ENCODE measurements at places on chromosomes 2 and 18.
A peak's percentile ranks its signal among the peaks of the same experiment; 100 is the strongest.

DNA sequence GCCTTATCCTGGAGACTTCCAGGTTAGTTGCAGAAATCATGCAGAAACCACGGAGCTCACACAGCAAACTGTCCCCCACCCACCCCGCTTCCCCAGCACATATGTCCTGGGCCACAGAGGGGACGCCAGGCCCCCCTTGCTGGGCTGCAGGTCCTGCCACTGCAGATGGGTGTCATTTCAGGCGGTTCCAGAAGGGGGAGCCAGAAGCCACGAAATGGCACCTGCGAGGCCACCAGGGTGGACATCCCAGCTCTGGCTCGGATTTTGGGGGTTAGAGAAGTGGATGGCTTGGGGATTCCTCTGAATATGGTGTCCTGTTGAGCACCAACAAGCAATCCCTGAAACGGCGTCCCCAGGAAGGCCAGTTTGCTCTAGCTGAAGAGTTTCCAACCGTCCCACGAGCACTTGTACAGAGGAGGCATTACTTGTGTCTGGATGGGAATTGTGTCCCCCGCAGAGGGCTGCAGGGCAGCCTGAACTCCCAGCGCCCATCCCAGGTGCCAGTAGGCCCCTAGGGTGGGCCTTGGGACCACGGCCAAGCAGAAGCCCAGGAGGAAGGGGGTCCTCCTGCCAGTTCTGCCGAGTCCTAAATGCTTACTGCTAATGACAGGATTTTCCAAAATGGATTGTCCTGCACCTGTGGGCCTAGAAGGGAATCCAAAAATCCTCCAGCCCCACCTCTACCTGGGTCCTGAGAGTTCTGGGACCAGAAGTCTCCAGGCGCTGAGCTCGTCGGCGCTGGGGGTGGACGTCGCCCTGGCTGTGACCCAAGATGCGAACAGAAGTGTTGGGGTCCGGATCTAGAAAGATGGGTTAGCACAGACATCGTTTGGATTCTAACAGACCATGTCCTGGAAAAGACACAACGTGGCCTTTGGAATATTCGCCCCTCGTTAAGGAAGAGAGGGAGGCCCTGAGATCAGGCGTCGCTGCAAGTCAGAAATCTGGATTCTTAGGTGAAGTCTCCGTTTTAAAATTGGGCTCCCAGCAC is 14.6 kb upstream of the NFATC1 start:
- DNase-seq: peak; percentile 91

DNA sequence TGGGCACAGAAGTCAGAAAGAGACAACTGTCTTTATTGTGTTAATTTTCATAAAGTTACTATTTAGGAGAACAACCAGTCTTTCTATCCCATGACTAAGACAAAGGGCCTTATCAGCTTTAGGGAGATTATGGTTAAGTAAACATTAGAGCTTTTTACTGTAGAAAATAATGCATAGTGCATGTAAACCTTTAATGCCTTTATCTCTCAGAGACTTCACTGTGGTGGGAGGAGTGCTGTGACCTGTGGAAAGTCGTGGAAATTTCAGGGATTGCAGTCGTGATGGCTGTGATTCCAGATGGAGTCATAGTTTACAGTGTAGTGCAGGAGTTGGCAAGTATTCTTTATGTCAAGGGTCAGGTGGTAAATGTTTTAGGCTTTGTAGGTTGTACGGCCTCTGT is 15.8 kb downstream of the ZNF236 start:
- no peak for DNase-seq

- DNase-seq: no peak
These were observed 25.6 kb downstream of the GLI2 start for GRCh38 chr2:120761164-120761861.

- DNase-seq: no peak
These were observed 1.7 kb upstream of the GMPPA start for GRCh38 chr2:219496825-219497494.

DNA sequence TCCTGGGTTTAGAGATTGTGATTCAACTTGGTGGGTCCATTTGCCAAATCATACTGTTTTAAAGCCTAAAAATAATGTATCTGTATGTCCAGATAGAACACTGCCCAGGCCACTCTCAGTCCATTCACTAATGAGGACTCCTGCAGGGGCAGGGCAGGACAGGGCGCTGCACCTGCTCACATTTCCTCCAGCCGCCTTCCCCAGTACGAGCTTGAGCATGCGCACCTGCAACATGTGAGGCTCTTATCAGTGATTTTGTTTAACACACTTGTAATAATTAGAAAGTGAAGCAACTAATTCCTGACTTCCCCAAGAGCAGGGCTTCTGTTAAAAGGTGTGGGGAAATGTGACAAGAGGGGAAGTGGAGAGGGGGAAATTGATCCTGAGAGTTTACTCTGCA is 89.7 kb downstream of the AFF3 start:
- no peak for DNase-seq

DNA sequence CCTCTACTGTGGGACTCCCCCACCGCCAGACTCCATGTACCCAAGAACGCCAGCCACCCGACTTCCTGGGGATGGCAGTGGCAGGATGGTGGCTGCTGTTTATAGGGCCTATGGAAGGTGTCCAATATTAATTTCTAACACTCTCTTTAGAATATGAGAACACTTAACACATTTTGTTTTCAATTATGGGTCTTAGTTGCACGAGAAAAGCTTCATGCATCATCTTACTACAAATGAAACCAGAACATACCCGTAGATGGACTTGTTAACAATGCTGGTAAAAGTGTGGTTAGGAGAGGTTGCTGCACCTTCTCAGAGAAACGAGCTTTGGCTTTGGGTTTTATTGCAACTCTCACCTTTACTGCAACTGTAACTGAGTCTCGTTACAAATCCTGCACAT is 335.6 kb upstream of the ID2 start:
- DNase-seq: no peak

GRCh38 chr2:58110765-58111164 is 64.2 kb downstream of the VRK2 start:
- DNase-seq: no peak

GRCh38 chr2:107811411-107811810 is 15.3 kb upstream of the RGPD4 start:
- no peak for DNase-seq

GRCh38 chr2:61011678-61012077 is 5.8 kb upstream of the PEX13 start:
- DNase-seq: no peak

DNA sequence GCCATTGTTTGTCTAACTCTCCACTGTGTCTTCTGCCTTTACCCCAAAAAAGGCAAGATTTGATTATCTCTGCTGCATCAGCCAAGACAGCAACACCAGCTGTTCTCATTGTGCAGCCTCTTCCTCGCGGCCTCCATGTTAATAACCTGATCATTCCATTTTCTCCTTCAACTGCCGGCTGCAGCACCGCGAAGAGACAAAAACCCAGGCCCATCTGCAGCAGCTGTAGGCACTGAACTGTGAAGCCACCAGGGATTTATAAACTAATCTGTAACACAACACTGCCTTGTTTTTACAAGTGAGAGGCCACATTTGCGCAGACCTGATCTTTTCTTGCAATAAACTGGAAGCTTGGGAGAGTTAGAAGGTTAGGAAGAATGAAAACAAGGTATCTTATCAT is 147.8 kb downstream of the SATB2 start:
- DNase-seq: no peak

DNA sequence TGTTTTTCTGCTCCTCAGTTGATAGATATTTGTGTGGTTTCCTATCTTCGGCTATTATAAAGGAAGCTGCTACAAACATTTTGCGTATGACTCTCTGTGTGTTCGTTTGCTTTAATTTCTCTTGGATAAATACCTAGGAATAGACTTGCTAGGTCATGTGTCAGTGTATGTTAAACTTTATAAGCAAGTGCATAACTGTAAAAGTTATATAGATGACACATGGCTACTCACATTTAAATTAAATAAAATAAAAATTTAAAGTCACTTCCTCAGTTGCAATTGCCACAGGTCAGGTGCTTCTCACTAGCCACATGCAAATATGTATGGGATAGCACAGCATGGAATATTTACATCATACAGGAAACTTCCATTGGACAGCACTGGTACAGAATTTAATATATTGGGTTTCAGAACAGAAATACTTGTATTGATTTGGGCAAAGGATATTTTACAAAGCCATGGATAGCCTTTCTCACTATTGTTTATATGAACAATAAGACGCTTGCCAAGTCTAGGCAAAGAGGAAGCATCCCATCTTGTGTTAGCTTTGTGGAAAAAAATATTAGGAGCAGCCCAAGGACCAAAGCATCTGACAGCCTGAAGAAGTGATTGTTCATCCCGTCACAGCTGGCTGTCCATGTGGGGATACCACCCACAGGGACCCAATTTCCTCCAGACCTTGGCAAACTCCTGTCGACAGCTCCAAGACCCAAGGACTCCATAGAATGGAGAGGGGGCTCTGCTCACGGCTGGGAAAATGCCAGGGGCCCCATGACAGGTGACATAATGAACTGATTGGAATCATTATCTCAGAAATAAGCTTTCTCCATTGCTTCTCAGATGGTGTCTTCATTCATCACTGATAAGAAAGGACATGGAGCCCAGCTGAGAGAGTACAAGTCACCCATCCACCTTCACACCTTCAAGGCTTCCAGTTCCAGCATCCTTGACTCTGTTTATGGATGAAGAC is 196.7 kb downstream of the SH3BP4 start:
- DNase-seq: no peak

GRCh38 chr2:207901401-207901800 is 123.9 kb downstream of the PLEKHM3 start:
- DNase-seq: no peak

DNA sequence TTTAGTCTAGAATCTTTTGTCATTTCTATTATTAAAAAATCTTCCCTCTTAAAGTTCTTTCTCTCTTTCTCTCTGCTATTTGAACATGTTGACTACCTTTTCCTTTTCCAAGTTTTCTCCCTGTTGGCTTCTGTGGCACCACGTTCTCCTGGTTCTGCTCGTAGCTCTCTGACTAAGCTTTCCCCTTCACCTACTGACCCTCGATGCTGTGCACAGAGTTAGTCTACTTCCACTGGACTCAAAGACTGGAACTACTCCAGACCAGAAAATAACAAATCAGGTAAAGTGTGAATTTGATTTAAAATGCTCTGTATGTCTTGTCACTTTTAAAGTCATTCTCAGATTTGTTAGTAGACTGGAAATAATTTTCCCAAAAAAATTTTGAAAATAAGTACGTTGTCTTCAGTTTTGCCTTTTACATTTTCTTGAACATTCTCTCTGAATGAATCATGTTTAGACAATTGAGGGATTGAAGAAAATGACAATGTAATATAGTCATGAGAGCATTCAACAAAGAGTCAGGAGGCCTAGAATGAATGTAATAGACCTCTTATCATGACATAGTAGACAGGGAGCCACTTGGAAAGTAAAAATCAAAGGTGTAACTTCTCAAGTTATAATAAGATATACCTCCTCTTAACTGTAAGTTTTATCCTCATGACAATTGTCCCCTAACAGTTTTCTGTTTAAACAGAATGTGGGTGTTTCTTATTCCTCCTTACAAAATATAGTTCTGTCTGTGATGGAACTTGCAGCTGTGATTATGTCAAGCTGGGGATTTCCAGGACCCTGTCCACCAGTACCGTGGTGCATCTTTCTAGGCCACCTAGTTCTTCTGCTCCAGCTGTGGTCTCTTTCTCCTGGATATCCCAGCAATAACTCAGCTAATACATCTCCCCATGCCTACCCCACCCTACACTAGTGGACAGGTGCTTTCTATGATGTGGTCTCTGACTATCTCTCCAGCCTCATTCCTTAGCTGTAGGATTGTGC is 25.5 kb downstream of the ITPRID2 start:
- no peak for DNase-seq

DNA sequence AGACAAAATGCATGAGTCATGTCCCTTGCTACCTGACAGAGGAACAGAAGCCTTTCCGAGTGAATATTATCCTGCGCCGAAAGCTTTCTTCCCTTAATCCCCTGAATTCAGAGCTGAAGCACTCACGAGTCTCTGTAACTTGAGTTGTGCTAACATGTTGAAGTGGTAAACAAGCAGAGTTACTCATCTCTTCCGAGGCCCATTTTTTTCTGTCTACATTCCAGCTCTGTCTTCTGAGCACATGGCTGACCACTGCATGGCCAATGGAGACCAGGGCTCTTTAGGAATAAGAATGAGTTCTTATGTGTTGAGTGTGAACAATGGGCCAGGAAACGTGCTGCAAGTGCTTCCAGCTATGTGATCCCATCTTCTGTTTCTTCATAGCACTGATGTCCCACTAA is 73.1 kb upstream of the PID1 start:
- DNase-seq: no peak

DNA sequence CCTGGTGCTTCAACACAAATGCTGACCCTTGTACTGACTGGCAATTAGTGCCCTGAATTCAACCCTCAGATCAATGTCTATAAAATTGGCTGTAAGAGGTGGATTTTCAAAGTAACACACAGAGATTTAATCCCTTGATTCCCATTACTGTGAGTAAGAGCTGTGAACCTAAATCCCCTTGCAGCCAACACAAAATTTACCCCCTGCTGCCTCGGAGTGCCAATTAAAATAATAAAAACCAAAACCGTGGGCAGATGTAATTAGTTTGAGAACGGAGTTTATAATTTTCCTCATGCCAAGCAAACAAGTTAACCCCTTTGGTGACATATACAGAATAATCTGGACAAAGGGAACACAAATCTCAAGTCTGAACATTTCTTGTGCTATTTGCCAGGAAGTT is 55.8 kb upstream of the REV1 start:
- DNase-seq: no peak

DNA sequence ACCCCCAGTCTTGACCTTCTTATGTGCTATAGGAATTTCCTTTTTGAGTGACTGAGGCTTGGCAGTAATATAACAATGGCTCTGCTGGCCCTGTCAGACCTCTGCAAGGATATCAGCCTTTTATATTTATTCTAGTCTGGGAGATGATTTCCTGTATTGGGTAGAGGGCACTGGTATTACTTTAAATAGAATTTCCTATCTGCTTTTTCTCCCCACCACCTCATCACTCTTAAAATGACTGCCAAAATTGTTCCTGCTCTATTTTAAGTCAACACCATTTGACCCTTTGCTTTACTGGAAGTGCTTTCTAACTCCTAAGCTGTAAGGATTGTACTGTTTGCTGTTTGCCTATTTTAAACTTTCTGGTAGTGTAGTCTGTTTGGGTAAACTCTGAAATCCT is 658.4 kb upstream of the FSHR start:
- DNase-seq: no peak

DNA sequence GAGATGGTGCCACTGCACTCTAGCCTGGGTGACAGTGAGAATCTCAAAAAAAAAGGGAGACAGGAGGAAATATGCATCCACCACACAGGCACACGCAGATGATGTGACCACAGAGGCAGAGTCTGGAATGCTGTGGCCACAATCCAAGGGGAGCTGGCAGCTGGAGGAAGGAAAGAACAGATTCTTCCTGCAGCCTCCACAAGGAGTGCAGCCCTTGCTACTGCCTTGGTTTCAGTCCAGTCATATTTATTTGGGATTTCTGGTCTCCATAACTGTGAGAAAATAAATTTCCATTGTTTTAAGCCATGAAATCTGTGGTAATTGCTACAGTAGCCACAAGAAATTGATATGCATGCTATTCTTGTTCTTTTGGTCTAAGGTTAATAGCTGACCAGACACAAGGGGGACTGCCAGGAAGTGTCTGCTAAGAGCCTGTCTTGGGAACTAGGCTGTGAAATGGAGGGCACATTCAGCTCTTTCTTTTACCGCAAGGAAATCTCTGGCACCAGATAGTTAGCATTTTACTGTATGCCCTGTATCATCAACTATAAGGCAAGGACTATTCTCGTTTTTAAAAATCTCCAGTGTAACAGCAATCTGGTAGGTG is 133.1 kb upstream of the SEC11C start:
- no peak for DNase-seq
